Stimulated activated CD4-positive, alpha-beta T cell treated with anti-CD3 and anti-CD28 coated beads, Interleukin-15, amount 100 ng/mL, for 1 hour (primary cell): ENCODE measurements at places on chromosomes 3 and 15.

- no peak for DNase-seq
Observed at GRCh38 chr3:185176750-185177359, 24.0 kb upstream of the C3orf70 start.

GRCh38 chr3:179464323-179465092, 13.2 kb upstream of the GNB4 start:
- no peak for DNase-seq

- no peak for DNase-seq
Observed at GRCh38 chr15:68218847-68219798, 10.4 kb downstream of the CLN6 start.

- DNase-seq, result no peak
Observed at GRCh38 chr3:112767177-112767576, 79.5 kb downstream of the CD200R1L start.

DNA sequence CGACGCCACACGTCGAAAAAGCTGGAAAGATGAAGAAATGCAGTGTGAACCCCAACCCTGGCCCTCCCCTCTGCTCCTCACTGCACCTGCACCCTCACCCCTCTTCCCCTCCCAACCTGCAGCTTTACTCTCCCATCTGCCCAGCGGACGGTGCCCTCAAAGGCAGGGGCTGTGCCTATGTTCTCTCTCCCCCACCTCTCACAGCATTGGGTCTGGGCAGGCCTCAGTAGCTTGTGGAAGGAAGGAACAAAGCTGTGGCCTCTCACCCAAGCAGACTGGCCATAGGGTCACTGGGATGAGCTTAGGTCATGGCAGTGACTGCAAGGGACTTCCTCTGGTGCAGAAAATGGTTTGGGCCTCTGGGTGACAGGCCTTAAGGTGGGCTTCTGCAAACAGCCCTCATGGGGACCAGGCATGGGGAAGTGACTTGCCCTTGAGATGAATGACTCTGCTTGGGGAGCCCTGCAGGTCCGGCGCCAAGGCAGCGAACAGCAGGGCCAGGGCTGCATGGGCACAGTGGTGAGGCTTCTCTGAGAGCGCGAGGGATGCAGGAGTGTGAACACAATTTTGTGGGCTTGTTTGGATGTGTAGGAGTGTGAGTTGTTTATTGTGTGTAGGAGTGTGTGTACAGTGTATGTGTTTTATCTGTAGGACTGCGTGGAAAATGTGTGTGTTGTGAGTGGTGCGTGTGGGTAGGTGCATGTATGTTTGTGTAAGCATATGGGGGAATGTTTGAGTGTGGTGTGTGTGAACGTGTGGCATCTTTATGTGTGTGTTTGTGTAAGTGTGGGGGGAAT, 29.2 kb downstream of the SRPRB start:
- DNase-seq, result no peak

- DNase-seq, result no peak
Observed at GRCh38 chr15:56208185-56208584, 35.5 kb downstream of the RFX7 start.
